H1 (cell line): ENCODE measurements at places on chromosomes 6 and 20. TPM values are rescaled to one million over a fixed set of nuclear protein-coding genes. Genes with fewer than 3 reads are reported as not detected.

The STMND1 gene
- total RNA-seq: not detected in 2 replicates

The CLPSL2 gene
- total RNA-seq: 1.4 TPM in 2 replicates

GRCh38 chr20:58702859-58703648, 10.5 kb downstream of the NPEPL1 start:
- no peaks in the 10 kb centered on the region for H3K27me3 ChIP-seq
- H3K36me3 ChIP-seq: peaks cover 14% of the 10 kb centered on the region
- DNase-seq: no peak
- H3K4me1 ChIP-seq: no peaks in the 10 kb centered on the region
- H3K4me3 ChIP-seq: no peak overlapping the region

DNA sequence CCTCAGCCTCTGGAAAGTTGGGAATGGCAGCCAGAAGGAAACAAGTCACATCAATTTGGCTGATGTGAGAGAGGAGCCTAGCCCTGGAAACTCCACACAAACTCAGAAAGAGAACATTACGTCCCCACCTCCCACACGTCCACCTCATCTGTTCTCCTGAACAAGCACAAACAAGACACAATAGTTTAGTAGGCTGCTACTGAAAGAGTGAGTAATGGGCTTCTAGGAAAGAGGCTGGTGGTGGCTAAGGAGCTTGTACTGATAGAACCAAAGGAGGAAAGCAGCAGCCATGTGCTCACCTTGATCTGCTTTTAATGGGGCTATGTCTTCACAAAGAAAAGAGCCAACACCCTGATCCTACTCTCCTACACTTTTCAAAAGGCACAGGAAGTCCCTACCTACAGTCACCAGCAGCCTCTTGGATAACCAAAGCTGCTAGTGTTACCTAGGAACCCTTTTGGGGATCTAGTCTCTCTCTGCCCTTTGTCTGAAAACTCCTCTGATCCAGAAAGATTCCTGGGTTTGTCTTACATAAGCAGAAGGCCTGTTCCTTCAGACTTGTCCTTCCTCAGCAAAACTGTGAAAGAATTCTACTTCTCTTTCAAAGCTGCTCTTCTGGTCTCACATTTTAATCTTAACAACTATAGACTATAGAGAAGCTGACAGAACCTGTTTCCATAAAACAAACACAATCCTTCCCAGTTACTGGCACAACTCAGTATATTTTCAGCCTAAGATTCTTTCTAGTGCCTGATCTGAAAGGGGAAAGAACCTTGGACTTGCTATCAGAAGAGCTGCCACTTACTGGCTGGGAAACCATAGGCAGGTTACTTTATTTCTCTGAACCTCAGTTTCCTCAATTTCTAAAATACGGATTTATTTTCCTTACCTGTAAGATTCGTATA, 3.1 kb downstream of the PLAGL2 start:
- peaks cover 25% of the 10 kb centered on the region for H3K36me3 ChIP-seq
- H3K27me3 ChIP-seq: no peaks in the 10 kb centered on the region
- H3K4me3 ChIP-seq: no peak overlapping the region
- peaks cover 17% of the 10 kb centered on the region for H3K4me1 ChIP-seq
- H3K27ac ChIP-seq: no peak overlapping the region

DNA sequence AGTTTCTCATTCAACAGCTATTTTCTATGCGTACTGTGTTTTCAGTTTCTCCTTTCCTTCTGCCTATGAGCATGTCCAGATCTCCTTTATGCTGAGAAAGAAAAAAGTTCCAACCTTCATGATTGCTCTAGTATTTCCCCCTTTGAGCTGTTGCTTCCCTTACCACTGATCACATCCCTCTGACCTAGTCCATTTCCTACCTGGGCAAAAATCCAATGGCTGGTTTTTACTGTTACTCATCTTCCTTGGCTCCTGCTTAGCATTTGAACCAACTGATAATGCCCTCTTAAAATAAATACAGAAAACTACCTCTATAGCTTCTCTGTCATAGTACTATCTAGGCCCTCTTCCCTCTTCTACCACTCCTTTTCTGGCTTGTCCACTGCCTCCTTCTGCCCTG, 6.0 kb downstream of the RFX6 start:
- H3K27ac ChIP-seq: no peak overlapping the region
- no peaks in the 10 kb centered on the region for H3K36me3 ChIP-seq
- no peaks in the 10 kb centered on the region for H3K4me1 ChIP-seq
- no peak overlapping the region for H3K4me3 ChIP-seq

The PEX6 gene
- 11.7 and 12.5 TPM in 2 replicates for total RNA-seq

The GLP1R gene
- total RNA-seq: 2.6 and 3.0 TPM in 2 replicates

DNA sequence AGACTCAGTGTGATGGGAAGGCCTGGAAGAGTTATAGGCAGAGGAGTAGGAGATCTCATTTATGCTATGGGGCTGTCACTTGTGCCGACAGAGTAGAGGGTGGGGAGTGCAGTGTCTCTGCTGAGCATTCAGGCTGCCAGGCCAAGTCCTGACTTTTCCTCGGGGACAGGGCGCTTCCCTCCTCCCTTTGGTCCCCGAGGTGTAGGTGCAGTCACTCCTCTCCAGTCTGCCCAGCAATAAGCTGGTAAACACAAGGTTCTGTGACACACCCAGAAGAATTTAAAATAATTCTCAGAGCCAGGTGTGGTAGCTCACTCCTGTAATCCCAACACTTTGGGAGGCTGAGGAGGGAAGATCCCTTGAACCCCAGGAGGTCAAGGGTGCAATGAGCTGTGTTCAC, 109.4 kb downstream of the CRYBG1 start:
- H3K4me1 ChIP-seq: no peaks in the 10 kb centered on the region
- no peak for DNase-seq
- H3K27ac ChIP-seq: no peak overlapping the region

DNA sequence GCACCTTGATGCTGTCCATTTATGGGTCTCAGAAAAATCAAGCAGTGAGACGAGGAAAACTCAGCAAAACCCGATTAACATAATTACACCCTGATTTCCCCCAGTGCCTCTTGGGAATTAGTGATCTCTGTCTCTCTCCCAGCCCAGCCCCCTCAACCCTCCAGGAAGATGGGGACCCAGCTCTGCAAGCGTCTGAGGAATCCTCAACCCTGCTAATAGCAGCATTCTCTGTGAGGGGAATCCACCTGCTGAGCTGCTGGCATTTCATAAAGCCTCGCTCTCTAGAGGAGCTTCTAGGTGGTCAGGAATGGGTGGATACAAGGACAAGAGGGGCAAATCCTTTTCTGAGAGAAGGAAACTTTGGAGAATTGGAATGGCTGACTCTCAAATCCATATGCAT, 13.9 kb downstream of the NR2E1 start:
- peaks cover 13% of the 10 kb centered on the region for H3K4me1 ChIP-seq
- DNase-seq: no peak
- no peaks in the 10 kb centered on the region for H3K36me3 ChIP-seq
- peaks cover 44% of the 10 kb centered on the region for H3K27me3 ChIP-seq
- H3K27ac ChIP-seq: no peak overlapping the region

DNA sequence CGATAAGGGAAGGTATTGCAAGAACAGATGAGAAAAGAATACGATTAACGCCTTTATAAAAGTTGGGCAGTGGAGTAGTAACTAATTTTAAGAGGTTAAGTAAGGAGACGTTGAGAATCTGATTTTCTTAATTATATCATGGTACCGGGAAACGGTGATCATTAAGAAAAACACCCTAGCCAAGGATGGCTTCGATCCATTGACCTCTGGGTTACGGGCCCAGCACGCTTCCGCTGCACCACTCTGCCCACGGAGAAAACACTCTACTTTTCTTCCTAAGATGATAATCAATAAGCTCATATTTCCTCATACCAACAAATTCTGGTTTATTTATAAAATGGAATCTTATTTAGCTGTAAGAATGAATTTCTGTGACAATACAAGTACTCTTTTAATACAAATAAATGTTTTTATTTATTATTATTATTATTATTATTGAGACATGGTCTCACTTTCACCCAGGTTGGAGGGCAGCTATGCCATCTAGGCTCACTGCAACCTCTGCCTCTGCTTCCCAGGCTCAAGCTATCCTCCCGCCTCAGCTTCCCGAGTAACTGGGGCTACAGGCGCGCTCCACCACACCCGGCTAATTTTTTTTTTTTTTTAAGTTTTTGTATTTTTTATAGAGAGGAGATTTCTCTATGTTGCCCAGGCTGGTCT, 8.3 kb downstream of the POM121L2 start:
- DNase-seq: no peak
- H3K36me3 ChIP-seq: no peaks in the 10 kb centered on the region
- no peak overlapping the region for H3K27ac ChIP-seq
- no peak overlapping the region for H3K4me3 ChIP-seq
- no peaks in the 10 kb centered on the region for H3K27me3 ChIP-seq

DNA sequence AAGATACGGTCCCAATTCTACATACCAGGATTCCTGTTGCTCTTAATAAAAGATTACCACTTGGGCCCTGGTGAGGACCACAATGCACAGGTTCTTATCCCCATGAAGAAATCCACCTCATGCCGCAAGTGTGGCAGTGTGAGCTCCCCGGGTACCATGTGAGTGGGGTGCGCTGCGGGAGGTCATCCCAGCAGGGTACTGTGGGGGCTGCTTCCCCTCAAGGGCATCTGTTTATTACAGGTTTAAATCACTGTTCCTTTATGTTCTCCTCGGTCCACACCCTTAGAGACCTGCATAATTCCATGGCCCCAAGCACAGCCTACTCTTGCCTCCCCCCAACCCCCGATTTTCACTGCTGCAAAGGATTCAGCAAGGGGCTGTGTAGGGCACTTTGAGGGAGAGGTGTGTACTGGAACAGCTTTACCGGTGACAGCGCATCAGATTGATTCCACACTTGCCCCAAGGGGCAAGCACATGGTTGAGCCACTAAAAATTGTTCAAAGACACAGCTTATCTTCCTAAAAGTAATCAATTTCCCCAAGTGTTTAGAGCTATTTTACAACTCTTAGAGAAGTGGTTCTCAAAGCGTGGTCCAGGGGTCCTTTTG, 6.2 kb downstream of the DIDO1 start:
- no peak for DNase-seq
- H3K4me3 ChIP-seq: no peak overlapping the region
- no peaks in the 10 kb centered on the region for H3K27me3 ChIP-seq
- no peaks in the 10 kb centered on the region for H3K36me3 ChIP-seq
- peaks cover 12% of the 10 kb centered on the region; the same call in 1 of the 2 replicates for H3K4me1 ChIP-seq

DNA sequence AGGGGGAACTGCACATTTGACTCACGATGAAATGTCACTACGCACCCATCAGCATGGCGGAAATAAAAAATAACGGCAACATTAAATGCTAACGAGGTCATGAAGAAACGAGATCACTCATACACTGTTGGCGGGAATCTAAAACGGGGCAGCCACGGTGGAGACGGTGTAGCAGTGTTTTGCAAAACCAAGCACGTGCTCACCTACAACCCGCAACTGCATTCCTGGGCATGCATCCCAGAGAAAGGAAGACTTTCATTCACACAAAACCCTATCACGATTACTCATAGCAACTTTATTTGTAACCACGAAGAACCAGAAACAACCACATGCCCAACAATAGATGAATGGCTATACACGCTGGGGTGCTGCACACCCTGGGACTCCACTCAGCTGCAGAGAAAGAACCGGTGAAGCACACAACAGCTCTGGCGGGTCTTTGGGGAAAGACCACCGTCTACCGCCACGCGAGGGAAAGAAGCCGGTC, 77.0 kb downstream of the YTHDF1 start:
- H3K27me3 ChIP-seq: no peaks in the 10 kb centered on the region
- H3K27ac ChIP-seq: no peak overlapping the region
- H3K4me3 ChIP-seq: no peak overlapping the region
- H3K36me3 ChIP-seq: no peaks in the 10 kb centered on the region
- no peaks in the 10 kb centered on the region; the same call in 1 of the 2 replicates for H3K4me1 ChIP-seq

GRCh38 chr6:79277109-79277508, 42.6 kb upstream of the HMGN3 start:
- H3K4me1 ChIP-seq: no peaks in the 10 kb centered on the region
- H3K27me3 ChIP-seq: no peaks in the 10 kb centered on the region
- no peak for DNase-seq
- H3K36me3 ChIP-seq: no peaks in the 10 kb centered on the region
- H3K4me3 ChIP-seq: no peak overlapping the region

DNA sequence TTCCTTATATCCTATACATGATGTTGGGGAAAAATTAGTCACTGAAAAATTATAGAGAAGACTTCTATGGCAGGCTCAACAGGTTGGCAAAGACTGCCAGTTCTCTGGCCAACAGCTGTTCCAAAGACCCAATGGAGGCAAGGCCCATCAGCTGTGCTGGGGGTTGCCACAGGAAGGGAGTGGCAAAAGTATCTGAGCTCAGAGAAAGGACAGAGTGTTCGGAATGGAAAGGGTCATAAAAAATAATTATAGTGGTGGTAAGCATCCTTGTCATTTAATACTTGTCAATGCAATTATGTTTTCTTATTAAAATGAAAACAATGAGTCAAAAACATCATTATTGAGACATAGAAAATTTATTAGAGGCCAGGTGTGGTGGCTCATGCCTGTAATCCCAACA, 36.1 kb downstream of the FASTKD5 start:
- no peaks in the 10 kb centered on the region for H3K4me1 ChIP-seq
- no peak overlapping the region for H3K4me3 ChIP-seq
- no peaks in the 10 kb centered on the region for H3K27me3 ChIP-seq
- H3K36me3 ChIP-seq: peaks cover 25% of the 10 kb centered on the region
- DNase-seq: no peak

DNA sequence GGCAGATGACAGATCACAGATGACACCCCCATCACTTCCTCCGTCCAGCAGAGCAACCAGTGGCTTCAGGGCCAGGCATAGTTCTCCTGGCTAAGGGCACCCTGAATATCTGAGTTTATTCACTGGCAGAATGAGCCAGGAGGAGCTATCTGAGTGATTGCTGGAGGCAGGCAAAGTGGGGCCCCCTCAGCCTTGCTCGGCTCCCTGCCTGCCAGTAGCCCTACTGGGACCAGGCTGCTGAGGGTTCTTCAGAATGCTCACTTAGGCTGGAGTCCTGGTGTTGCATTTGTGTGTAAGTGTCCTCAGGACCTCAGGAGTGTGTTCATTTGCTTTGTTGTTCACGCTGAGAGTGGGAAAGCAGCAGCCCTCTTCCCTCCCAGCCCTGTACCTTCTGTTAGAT, 31.2 kb downstream of the CHMP4B start:
- H3K27me3 ChIP-seq: no peaks in the 10 kb centered on the region
- H3K4me1 ChIP-seq: peaks cover 14% of the 10 kb centered on the region
- no peak for DNase-seq
- 0 out of 2 replicates have a peak overlapping the region, but pooled peaks have one; percentile 14 for H3K27ac ChIP-seq
- H3K36me3 ChIP-seq: no peaks in the 10 kb centered on the region

The SNX9 gene
- total RNA-seq: 23.1 and 23.2 TPM in 2 replicates

The DNAAF9 gene
- 5.0 and 5.7 TPM in 2 replicates for total RNA-seq

The RNF144B gene
- 9.8 and 11.2 TPM in 2 replicates for total RNA-seq

- no peak overlapping the region for H3K27ac ChIP-seq
- no peak overlapping the region for H3K4me3 ChIP-seq
- peaks cover 8% of the 10 kb centered on the region; the same call in 1 of the 2 replicates for H3K27me3 ChIP-seq
- no peaks in the 10 kb centered on the region for H3K36me3 ChIP-seq
- H3K4me1 ChIP-seq: no peaks in the 10 kb centered on the region
These were observed 28.8 kb upstream of the ME1 start for GRCh38 chr6:83459663-83460062.

The CRISP3 gene
- total RNA-seq: not detected in 2 replicates

GRCh38 chr6:45737331-45738056, 278.2 kb downstream of the CLIC5 start:
- no peak overlapping the region for H3K27ac ChIP-seq
- DNase-seq: no peak
- no peaks in the 10 kb centered on the region for H3K27me3 ChIP-seq
- H3K4me1 ChIP-seq: no peaks in the 10 kb centered on the region
- no peaks in the 10 kb centered on the region for H3K36me3 ChIP-seq

- peaks cover 6% of the 10 kb centered on the region for H3K4me1 ChIP-seq
- DNase-seq: no peak
- no peaks in the 10 kb centered on the region for H3K27me3 ChIP-seq
- no peaks in the 10 kb centered on the region for H3K36me3 ChIP-seq
- no peak overlapping the region for H3K4me3 ChIP-seq
These were observed 41.0 kb downstream of the SLC9A8 start for GRCh38 chr20:49853640-49854039.

The EYA4 gene
- 0.17 TPM in 1 of 2 replicates, not detected in the other for total RNA-seq

GRCh38 chr6:13432526-13433184, 54.7 kb downstream of the GFOD1 start:
- no peaks in the 10 kb centered on the region for H3K36me3 ChIP-seq
- H3K4me3 ChIP-seq: no peak overlapping the region
- H3K27ac ChIP-seq: no peak overlapping the region
- H3K4me1 ChIP-seq: peaks cover 20% of the 10 kb centered on the region
